Fibroblast of skin of scalp (primary cell): ENCODE measurements at places on chromosomes 5 and 9.
A peak's percentile ranks its signal among the peaks of the same experiment; 100 is the strongest.

DNA sequence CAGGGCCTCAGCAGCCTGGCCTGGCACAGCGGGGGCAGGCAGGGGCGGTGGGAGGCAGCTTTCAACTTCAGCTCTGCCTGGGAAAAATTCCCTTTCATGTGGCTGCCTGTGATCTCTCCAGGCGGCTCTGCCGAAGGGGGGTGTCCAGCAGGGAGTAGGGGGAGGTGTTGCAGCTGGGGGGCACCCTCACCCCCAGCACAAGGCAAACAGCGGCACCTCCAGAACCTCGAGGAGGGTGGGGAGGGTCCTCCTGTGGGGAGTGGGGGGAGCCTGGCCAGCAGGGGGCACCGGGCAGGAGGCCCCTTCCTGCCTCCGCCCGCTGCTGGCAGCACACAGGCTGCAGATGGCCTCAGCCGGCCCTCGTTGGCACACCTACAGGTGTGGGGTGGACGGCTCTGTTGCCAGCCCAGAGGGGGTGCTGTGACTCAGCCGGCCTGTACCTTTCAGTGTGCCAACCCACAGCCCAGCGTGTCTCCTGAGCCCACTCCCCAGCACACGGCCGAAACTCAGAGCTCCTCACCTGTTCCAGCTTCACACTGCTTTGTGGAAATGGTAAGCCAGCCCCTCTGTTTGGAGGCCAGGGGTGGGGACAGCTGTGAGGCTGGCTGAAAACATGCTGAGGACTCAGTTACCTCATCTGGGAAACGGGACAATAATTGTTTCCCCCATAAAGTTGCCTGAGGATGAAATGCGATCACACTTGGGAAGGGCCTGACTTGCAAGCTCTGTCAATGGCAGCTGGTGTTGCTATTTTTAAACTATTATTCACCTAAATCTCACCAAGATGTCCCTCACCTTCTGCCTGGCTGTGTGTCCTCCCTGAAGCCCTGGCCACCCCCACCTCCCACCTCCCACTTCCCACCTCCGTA lies 37.0 kb downstream of the CXXC5 start:
- no peak for DNase-seq

DNA sequence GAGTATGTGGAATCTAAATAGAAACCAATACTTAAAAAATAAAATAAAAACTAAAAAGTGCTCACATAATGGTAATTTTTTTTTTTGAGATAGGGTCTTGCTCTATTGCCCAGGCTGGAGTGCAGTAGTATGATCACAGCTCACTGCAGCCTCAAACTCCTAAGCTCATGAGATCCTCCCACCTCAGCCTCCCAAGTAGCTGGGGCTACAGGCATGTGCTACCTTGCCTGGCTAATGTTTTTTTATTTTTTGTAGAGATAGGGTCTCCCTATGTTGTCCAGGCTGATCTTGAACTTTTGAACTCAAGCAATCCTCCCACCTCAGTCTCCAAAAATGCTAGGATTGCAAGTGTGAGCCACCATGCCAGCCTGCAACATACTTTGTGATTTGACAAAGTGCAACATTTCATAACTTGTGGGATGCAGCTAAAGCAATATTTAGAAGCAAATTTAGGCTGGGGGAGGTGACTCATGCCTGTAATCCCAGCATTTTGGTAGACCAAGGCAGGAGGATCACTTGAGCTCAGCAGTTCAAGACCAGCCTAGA lies 18.4 kb downstream of the AP3B1 start:
- peak; percentile 47 for DNase-seq

GRCh38 chr5:14816999-14817761 lies 54.4 kb downstream of the ANKH start:
- DNase-seq, result peak; percentile 86

DNA sequence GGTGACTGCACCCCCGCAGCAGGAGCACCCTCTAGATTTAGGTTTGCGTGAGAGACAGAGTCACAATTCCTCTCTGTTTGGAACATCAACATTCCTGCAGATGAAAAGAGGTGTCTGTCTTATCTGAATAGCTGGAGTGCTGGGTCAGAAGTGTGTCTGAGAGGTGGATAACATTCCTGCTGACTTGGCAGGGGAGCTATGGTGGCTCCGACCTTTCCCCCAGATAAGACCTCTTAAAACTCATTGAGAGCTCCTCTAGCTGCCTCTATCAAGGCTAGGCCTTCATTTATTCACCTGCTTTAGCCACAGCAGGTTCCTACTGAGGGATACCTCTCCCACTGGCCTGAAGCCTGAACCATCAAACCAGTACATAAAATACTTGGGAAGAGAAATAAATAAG lies 615.5 kb downstream of the LRRC70 start:
- DNase-seq, result no peak

DNA sequence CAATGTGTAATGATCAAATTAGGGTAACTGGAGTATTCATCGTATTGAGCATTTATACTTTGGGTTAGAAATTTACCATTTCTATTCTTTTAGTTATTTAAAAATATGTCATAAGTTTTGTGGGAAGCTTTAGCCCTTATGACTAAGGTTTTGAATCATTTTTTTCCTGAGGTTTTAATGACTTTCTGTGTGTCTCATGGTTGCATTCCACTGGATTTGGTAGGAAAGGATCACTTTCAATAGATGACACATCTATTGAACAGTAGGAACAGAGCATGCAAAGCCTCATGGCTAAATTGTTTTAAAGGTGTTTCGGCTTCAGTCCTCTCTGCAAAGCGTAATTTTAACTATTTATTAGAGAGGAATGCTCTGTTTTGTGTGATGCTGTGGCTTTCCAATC lies 512.4 kb upstream of the CHD1 start:
- DNase-seq, result no peak

DNA sequence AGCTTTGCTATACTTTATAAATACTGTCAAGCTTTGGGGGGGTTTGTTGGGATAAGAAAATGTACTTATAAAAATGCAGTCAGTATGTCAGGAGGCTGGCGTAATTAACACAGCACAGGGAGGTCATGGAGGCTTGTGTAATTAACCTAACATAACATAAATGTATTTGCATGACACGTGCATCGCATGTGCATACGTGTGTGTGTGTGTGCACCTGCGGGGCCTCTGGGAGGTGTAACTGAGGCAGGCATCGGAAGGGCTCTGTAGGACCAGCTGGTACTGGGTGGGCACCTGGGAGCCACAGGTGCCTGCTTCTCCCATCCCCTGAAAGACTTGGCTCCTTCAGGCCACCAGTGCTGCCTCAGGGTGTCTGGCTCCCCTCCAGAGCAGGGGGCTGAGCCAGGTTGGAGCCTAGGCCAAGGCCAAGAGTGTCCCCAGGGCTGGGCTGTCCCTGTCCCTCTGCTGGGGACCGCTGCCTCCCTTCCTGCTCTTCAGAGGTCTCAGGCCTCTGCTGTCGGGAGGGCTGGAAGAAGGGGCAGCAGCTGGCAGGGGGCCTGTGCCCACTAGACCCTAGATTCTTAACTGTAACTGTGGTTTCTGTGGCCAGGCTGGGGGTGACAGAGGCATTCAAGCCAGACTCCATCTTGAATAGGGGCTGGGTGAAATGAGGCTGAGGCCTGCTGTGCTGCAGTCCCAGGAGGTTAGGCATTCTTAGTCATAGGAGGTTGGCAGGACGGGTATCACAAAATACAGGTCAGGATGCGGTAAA lies 9.0 kb downstream of the FCN2 start:
- no peak for DNase-seq

DNA sequence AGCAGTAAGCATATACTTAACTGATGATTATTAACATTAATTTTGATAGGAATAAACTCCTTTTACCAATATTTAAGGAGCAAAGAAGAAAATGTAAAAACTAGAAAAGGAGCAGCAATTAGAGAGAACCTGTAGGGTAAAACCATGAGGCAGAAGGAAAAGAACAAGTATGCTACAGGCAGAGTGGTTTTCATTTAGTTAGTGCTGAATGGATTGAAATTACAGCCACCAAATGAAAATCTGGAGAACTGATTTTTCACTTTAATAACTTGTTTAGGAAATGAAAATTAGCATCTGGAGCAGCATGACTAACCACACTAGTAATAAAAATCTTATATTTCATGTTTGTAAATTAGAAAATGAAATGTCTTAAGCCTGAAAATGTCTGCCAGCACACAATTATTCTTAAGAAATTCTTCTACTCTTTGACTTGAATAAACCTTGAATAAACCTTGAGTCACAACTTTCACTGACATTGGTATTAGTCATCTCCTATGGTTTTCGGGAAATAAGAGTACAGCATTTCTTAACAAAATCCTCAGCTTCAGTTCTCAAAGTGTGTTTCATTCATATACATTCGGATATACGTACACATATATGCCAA lies 1504.9 kb upstream of the C9orf72 start:
- peak; percentile 44 for DNase-seq

DNA sequence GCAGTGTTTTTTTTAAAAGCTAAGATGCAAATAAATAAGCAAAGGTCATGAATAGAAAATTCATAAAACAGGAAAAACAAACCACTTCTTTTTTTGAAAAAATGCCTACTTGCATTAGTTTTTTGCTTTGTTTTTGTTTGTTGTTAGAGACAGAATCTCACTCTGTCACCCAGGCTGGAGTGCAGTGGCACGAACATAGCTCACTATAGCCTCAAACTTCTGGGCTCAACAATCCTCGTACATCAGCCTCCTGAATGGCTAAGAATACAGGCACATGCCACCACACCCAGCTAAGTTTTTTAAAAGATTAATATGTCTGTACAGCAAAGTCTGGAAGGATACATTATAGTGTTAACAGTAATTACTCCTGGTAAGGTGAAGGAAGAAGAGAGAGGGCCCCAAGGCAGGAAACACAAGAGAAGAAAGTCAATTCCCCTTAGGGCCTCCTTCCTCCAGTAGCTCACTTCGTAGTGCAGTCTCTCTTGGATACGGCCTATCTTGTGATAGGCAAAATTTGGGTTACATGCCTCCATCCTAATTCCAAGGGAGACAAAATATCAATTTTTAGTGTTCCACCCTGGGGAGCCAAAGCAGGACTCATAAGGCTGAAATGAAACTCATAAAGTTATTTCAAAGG lies 15.3 kb downstream of the FAM169A start:
- DNase-seq, result no peak

- DNase-seq, result no peak
These were observed 58.4 kb upstream of the FOXE1 start for GRCh38 chr9:97794666-97795065.

- DNase-seq, result peak; percentile 15
These were observed 221.3 kb upstream of the FTMT start for GRCh38 chr5:121630402-121630801.

- DNase-seq, result no peak
These were observed 949 bp downstream of the SERINC5 start for GRCh38 chr5:80254767-80255430.

GRCh38 chr9:21153336-21154017 lies 11.8 kb upstream of the IFNW1 start:
- DNase-seq, result peak; percentile 7

GRCh38 chr5:177403102-177403791 lies 2.8 kb upstream of the PFN3 start:
- no peak for DNase-seq

DNA sequence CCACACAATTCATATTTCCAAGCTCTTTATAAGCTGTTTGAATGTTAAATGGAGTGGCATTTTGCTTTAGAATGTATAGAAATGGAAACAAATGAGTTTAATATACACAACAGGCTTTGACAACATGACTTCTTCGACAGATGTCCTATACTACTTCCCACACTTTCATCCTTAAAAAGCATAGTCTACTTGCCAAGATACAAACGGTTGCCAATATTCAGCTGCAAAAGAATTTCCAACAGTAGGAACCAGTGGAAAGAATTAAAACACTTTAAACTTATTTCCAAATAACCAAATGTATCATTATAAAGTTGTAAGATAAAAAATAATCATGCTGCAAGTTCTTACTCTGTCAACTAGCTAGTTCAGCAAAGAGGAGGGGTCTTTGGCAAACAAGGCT lies 456.4 kb downstream of the PDE4D start:
- DNase-seq, result no peak

DNA sequence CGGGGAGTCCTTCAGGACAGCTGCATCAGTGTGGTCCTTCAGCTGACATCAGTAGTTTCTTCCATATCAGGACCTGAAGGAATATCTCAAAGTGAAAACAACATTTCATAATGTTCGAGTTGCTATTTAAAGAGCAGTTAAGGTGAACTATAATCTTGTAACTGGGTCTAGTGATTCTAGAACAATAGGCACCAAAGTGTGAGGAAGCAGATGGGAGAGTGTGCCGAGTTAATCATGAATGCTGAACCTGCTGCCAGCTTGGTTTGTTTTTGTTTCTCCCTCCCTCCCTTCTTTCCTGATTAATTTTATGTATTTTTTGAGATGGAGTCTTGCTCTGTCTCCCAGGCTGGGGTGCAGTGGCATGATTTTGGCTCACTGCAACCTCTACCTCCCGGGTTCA lies 3.6 kb upstream of the PTGR1 start:
- no peak for DNase-seq

DNA sequence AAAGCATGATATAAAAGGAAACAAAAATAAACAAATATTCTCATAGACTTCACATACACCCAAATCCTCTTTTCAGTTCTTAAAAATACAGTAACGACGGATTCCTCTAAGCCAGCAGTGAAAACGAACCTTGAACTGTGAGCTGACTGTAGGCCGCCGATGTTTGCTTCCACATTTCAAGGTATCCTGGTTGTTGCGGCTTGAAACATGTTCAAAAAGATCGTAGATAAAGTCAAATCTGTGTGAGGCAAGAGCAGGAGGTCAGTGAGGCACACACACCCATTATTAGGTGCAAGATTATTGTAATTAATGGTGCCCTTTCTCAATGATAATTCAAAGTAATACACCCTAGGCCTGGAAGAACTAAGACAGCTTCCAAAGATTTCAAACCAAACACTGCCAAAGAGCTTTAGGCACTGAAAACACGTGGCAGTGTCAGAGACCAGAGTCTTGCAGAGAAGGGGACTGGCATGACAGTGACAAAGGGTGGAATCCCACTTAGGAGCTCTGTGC lies 141.2 kb upstream of the RETREG1 start:
- DNase-seq, result no peak

GRCh38 chr9:97788763-97789663 lies 64.0 kb upstream of the FOXE1 start:
- no peak for DNase-seq

DNA sequence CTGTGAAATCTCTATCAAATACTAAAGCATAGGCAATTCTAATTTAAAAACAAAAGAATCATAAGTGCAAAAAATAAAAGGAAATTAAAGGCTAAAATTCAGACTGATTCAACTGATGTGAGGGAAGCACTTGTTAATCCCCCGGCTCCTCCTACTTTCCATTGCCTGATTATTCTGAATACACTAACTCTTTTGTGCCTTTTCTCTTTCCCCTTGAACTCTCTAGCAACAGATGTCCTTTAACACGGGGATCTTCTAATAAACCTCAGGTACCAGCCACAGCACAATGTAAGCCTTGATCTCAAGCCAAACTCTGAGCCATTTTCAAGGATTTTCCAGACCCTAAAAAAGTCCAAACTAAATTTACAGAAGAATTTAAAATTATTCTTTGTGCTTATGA lies 61.5 kb downstream of the KCNV2 start:
- no peak for DNase-seq
